ENCODE measurements at places on chromosomes 11 and 22.

GRCh38 chr11:18310800-18311340 is 11.1 kb downstream of the HPS5 start:
- DNase-seq: peak; percentile 68

GRCh38 chr11:17873586-17873985 is 139.0 kb downstream of the KCNC1 start:
- DNase-seq: no peak

- peak; percentile 94 for DNase-seq
Measured at GRCh38 chr11:65574109-65574810, 1.6 kb upstream of the EHBP1L1 start.

DNA sequence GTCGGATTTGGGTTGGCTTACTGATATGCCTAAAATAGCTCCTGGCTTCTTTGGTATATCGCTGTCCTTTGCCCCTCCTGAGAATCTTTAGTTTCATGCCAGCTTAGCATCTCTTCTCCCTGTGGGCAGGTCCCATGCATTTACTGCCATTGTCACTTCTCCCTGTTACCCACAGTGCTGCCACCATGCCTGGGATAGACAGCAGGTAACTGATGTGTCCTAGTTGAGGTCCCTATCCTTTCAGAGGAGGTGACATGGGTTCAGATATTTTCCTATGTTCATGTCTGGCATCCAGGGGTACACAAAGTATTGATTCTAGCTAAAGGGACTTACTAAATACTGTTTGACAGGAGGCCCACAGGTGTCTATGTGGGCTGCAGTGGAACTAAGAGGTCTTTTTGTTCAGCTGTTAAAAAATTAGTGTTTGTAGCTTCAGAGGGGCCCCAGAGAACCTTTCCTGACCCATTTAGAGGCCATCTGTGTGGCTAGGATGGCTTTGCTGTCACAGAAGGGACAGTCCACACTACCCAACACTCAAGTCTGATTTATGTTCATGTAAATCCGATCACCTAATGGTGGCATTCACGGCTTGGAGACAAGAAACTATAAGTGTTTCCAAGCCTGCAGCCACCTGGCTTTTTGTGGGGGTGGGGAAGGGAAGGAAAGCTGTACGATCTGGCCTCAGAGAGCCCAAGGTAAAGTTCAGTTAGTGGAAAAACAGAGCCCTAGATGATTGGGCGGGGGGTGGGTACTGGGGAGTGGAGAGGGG is 8.5 kb downstream of the TIMP3 start:
- no peak for DNase-seq

DNA sequence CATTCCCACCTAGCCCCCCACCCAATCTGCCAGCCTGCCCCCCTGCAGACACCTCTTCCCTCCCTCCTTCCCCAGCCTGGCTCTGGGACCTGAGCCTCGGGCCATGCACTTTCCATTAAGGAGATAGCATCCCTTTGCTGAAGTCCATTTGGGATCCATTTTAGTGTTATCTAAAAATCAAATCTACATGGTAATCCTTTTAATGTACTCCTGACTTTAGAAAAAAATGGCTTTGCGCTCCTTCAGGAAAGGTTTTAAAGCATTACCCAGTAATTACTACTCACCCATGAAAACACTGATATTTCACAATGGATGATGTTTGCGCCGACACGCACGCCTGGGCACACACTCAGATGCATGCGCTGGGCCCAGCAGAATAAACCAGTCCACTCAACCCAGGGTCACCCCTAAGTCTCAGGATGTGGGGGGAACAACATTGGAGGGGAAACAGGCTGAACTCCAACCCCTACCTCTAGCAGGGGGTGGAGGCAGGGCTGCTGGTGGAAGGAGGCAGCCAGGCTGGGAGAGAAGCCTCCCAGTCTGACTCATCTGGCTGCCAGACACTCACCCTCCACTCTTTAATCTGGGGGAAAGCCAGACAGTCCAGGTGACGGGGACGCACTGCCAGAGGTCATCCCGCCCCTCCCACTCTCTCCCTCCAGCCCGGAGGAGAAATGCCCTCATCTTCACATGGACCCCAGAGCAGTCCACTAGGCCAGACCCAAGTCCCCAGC is 29.8 kb downstream of the LMO1 start:
- peak; percentile 12 for DNase-seq

All from AG10803 (cell line).